ENCODE measurements at places on chromosomes 4 and X.

DNA sequence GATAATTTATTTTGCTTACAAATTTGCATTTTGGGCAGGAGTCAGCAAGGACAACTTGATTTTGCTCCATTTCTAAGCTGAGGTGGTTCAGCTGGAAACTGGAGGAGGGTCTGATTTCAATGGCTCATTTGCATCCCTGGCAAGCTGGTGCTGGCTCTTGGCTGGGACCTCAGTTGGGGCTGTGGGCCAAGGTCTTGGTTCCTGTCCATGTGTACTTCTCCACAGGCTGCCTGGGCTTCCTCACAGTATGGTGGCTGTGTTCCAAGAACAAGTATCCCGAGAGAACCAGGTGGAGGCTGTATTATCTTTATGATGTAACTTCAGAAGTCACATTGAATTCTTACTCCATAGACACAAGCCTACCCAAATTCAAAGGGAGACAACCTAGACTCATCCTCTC is 77.0 kb upstream of the STX18 start:
- no peak for DNase-seq

- no peak for DNase-seq
These were observed 59.4 kb upstream of the GK2 start for GRCh38 chr4:79467246-79467932.

- DNase-seq: no peak
These were observed 74.4 kb downstream of the TMA16 start for GRCh38 chr4:163568843-163569242.

DNA sequence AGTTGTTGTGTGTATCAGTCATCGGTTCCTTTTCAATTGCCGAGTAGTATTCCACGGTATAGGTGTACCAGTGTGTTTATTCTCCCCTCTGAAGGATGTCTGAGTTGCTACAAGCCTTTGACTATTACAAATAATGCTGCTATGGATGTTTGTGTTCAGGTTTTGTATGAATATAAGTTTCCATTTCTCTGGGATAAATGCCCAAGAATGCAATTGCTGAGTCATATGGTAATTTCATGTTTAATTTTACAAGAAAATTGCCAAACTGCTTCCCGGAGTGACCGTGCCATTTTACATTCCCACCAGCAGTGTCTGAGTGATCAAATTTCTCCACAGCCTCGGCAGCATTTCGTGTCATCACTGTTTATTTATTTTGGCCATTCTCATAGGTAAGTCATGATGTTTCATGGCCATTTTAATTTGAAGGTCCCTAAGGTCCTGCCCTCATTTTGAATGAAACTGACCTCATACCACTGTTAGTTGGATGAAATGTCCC is 73.9 kb downstream of the IRF2 start:
- DNase-seq: no peak
